ENCODE measurements at places on chromosomes 6 and 20. TPM values are rescaled to one million over a fixed set of nuclear protein-coding genes. Genes with fewer than 3 reads are reported as not detected.

Gene EYA4
- polyA plus RNA-seq: 0.21 TPM

Gene ADA
- polyA plus RNA-seq: 6.0 TPM

Gene IRF4
- 0.04 TPM for polyA plus RNA-seq

Gene POM121L2
- not detected for polyA plus RNA-seq

GRCh38 chr6:89792881-89793280, 26.7 kb downstream of the MDN1 start:
- no peak overlapping the region for H3K4me3 ChIP-seq
- no peaks in the 10 kb centered on the region for H3K27me3 ChIP-seq
- H3K4me1 ChIP-seq: no peaks in the 10 kb centered on the region
- H3K27ac ChIP-seq: no peak overlapping the region
- H3K36me3 ChIP-seq: no peaks in the 10 kb centered on the region

- no peaks in the 10 kb centered on the region for H3K27me3 ChIP-seq
- no peak overlapping the region for H3K4me3 ChIP-seq
- H3K36me3 ChIP-seq: peaks cover 33% of the 10 kb centered on the region
- H3K4me1 ChIP-seq: no peaks in the 10 kb centered on the region
- no peak for DNase-seq
- H3K27ac ChIP-seq: no peak overlapping the region
Measured at GRCh38 chr6:138331984-138332383, 45.7 kb upstream of the SMIM28 start.

- H3K27ac ChIP-seq: no peak overlapping the region
- no peaks in the 10 kb centered on the region for H3K36me3 ChIP-seq
- no peaks in the 10 kb centered on the region for H3K27me3 ChIP-seq
- no peak for DNase-seq
Measured at GRCh38 chr20:7672571-7672970, 267.7 kb downstream of the HAO1 start.

- peak overlapping the region; percentile 5 for H3K27ac ChIP-seq
- no peaks in the 10 kb centered on the region for H3K4me1 ChIP-seq
- H3K36me3 ChIP-seq: no peaks in the 10 kb centered on the region
- H3K4me3 ChIP-seq: no peak overlapping the region
- DNase-seq: no peak
Measured at GRCh38 chr6:12483712-12484111, 193.6 kb downstream of the EDN1 start.

- peaks cover 7% of the 10 kb centered on the region for H3K4me1 ChIP-seq
- DNase-seq: no peak
- no peaks in the 10 kb centered on the region for H3K27me3 ChIP-seq
- H3K4me3 ChIP-seq: peak overlapping the region; percentile 86
- H3K36me3 ChIP-seq: peaks cover 9% of the 10 kb centered on the region
Measured at GRCh38 chr6:28081486-28081751, 1.1 kb downstream of the ZNF165 start.

DNA sequence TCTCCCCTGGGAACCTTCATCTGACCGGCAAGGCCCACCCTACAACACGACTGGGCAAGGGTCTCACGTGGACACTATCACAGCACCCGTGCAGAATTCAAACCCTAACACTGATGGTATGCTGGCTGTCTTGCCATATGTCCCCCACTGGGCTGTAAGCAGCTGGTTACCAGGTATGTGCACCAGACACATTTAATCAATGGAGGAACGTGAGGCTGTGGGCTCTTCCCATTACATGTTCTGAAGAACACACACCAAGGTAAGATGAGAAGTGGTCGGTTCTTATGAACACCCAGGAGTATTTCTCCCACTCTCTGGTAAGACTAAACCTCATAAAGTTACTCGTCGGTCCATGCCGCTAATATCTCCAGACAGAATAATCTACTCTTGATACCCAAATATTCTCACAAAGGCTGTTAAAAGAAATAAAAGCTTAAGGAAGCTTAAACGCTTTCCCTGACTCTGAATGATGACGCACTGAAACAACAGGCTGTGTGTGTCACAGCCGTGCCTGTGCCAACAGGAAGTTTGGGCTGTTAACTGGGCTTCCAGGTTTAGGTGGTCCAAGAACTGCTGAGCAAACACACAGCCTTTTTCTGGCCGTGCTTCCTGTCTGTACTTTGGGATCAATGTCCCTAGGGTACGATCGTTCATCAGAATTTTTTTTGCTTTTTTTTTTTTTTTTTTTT, 75.3 kb downstream of the SLC23A2 start:
- H3K27me3 ChIP-seq: no peaks in the 10 kb centered on the region
- no peak overlapping the region for H3K4me3 ChIP-seq
- no peaks in the 10 kb centered on the region for H3K36me3 ChIP-seq
- no peaks in the 10 kb centered on the region for H3K4me1 ChIP-seq
- peak; percentile 47 for DNase-seq
- H3K27ac ChIP-seq: peak overlapping the region; percentile 59

DNA sequence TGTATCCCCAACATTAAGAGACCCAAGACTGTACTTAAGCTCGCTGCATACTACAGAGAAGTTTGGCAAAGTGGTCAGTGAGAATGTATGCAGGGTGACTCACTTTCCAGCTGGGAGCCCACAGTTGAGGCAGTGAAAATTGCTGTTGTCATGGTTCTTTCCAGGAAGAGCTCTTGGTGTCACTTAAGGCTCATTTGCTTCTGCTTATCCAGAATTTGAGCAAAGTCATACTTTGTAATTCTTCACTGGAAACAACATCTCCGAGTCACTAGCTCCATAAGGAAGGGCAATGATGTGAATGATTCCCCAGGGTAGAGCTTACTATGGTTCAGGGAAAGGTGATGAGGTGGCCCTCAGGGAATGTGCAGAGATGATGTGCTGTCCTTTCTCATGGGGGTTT, 65.4 kb upstream of the FBXL4 start:
- no peaks in the 10 kb centered on the region for H3K4me1 ChIP-seq
- H3K27me3 ChIP-seq: no peaks in the 10 kb centered on the region
- DNase-seq: no peak
- H3K36me3 ChIP-seq: no peaks in the 10 kb centered on the region

DNA sequence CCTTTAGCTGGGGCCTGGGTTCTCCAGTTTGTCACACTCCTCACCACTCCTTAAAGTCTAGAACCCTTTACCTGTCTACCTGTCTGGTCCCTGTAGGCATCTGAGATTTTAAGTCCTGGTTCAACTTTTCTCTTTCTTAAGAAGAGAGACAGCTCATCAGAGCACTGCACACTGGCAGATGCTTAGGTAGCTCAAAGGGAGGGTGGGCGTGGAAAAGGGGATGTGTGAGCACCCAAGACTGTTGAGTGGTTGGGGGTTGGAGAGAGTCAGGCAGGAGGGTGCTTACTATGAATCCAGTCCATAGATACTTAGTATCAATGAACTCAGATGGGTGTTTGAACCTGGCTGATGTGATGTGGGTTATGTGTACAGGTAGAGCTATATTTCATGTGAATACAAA, 6.6 kb upstream of the KCNG1 start:
- no peaks in the 10 kb centered on the region for H3K27me3 ChIP-seq
- DNase-seq: no peak
- no peaks in the 10 kb centered on the region for H3K36me3 ChIP-seq
- H3K4me1 ChIP-seq: no peaks in the 10 kb centered on the region

DNA sequence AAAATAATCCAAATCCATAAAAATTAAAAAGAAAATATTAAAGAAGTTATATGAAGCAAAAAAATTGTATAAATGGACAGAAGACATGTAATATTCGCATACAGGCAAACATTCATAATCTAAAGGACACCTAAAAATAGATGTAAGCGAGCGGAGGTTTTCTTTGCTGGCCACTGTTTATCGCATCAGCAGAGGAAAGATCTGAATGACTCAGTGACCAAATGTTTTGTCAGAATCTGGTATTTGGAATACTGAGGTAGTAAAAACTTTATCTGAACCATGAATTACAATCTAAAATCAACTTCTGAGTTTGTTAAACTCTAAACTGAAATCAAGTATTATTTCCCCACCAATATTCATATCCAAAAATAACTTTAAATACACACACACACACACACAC, 7.8 kb downstream of the TSPYL4 start:
- peaks cover 16% of the 10 kb centered on the region for H3K4me1 ChIP-seq
- DNase-seq: no peak
- no peak overlapping the region for H3K4me3 ChIP-seq

DNA sequence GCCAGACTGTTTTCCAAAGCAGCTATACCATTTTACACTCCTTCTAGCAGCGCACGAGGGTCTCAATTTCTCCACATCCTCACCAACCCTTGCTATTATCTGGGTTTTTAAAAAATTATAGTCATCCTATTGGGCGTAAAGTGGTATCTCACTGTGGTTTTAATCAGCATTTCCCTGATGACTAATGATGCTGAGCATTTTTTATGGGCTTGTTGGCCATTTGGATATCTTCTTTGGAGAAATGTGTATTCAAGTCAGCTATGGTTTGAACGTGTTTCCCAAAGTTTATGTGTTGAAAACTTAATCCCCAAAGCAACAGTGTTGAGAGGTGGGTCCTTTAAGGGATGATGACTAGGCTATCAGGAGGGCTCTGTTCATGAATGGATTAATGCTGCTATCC, 6.7 kb downstream of the MCUR1 start:
- peaks cover 20% of the 10 kb centered on the region for H3K4me1 ChIP-seq
- no peak overlapping the region for H3K4me3 ChIP-seq
- no peak for DNase-seq
- H3K27ac ChIP-seq: no peak overlapping the region

- no peak overlapping the region for H3K27ac ChIP-seq
- H3K36me3 ChIP-seq: no peaks in the 10 kb centered on the region
- no peak for DNase-seq
- H3K27me3 ChIP-seq: no peaks in the 10 kb centered on the region
- no peak overlapping the region for H3K4me3 ChIP-seq
- H3K4me1 ChIP-seq: no peaks in the 10 kb centered on the region
Measured at GRCh38 chr6:143570147-143570853, 58.8 kb upstream of the FUCA2 start.

Data from pancreas (tissue), 10 donors.